ENCODE measurements at places on chromosomes 5 and 9.

DNA sequence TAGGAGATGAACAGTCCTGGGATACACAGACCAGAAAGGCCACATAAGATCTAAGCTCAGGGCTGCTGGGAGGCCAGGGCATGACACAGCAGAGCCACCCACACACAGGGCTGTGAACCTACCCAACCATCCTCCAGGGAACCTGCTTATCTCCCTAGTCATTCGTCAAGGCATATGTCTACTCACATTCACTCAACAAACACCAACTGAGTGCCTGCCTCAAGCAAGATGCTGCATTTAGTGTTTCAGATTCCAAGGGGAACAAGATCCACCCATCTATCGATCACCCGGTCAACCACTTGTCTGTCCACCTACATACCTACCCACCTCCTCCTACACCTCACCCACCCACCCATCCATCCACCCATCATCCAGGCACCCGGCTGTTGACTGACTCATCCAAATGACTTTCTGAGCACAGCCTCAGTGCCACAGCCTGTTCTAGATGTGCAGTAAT, 1.9 kb downstream of the DPM2 start:
- DNase-seq, result no peak

DNA sequence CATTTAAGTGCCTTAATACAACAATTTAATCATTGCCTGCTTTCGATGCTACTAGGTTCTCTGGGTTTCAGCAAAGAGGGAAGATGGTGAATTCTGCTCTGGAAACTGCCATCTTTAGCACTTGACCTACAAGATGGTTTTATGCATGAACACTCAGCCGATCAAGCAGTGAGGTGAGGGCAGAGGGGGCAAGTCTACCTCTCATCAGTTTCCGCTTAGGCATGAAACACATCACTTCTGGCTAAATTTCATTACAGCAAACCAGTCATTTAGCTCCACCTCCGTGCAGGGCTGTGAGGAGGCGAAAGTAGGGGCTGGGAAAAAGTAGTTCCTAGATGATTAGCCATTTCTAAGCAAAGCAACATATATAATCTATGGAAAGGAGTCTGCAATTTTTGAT, 1018.0 kb downstream of the CDH18 start:
- no peak for DNase-seq

- no peak for DNase-seq
These were observed 132.0 kb downstream of the NSG2 start for GRCh38 chr5:174177531-174177930.

DNA sequence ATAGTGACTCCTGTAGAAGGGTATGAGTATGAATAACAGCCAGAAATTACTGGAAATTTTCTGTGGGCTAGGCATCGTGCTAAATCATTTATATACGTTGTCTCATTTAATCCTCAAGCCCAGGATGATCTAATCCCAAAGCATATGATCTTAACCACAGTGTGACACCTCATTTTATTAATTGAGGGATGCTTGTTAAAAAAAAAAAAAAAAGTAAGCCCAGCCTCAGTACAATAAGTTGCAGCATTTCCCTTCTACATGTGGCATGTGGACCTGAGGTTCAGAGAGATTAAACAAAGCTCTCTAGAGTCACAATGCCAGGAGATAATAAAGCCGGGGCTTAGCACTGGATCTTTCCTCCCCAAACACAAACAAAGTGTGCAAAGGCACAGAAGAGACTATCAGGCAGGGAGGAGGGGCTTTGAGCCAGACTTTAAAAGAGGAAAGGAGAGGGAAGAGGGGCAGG, 49.5 kb downstream of the KLF4 start:
- peak; percentile 58 for DNase-seq

DNA sequence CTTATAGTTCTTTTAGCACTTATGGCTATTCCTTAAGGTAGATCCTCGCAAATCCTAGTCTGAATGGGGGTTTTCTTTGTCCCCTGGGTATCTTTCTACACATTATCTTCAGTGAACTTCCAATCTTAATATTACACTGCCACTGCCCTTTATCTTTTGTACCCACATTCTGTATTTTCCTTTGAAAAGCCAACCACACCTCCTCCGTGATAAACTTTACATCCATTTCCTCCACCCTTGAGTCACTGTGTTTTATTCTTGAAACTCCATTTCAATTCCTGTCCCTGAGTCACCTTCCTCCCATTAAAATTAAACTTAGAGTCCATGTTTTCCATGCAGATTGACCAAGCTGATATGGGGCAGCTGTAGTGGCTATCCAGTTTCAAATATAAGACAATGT, 43.2 kb upstream of the RICTOR start:
- DNase-seq, result no peak

GRCh38 chr9:120353506-120353905, 226.5 kb downstream of the CDK5RAP2 start:
- no peak for DNase-seq

- no peak for DNase-seq
These were observed 32.4 kb downstream of the LPAR1 start for GRCh38 chr9:111005746-111006470.
